ENCODE measurements at places on chromosomes 2 and 18. TPM values are rescaled to one million over a fixed set of nuclear protein-coding genes. Genes with fewer than 3 reads are reported as not detected.
A peak's percentile ranks its signal among the peaks of the same experiment; 100 is the strongest.

DSG3 gene
- total RNA-seq, result not detected

SUPT7L gene
- 25.9 TPM for total RNA-seq

SPRED2 gene
- 16.1 TPM for total RNA-seq

LIPG gene
- not detected for total RNA-seq

DNA sequence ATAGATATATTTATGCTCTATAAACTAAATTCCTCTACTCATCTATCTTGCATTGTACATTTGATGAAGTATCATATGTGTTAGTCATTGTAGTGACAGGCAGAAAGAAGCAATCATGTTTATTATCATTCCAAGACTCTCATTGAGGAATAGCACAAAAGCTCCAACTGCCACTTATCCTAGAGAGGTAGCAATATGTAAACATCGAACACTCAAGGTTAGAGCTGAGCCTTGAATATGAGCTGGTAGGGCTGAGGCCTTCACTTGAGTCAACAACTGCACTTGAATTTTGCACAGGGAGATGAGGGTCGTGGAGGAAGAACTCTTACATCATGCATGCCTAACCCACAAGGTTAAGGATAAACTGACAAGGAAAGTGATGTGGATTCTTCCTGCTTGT is 900.9 kb downstream of the CPS1 start:
- DNase-seq, result no peak

GRCh38 chr18:8242151-8242696 is 367.0 kb upstream of the RAB12 start:
- no peak for DNase-seq

DNA sequence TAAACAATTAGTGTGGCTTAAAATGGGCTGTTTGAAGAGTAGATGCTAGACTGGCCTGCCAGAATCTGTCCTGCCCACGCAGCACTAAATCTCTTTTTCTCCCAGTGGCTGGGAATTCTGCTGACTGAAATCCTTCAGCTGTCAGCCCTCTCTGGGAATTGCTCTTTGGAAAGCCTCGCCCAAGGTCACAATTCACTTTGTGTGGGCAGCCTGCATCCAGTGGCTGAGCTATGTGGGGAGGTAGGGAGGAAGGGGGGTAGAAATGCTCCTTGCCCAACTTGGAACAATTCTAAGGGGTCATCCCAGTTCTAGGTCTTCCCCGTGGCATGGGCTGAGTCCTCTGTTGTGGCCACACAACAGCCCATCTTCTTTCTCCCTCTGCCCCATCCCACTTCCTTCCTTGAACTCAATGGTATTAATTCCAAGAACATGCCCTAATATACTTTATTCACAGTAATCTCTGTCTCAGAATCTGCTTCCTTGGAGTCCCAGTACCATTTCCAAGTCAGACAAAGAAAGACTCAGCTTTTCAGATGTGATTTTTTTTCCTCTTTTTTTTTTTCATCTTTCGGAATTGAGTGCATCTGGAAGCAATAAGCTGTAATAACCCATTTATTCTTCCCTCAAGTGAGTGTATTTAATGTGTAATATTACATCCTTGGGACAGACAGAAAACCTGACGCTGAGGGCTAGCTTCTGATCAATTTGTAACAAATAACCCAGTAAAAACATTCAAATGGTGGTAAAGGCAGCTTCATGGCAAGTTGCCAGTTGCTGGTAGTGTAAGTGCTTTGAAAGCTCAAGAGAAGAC is 189.4 kb downstream of the GPD2 start:
- peak; percentile 41 for DNase-seq

- no peak for DNase-seq
Observed at GRCh38 chr2:68155618-68156017, 2.1 kb upstream of the PNO1 start.

- DNase-seq, result no peak
Observed at GRCh38 chr2:98846041-98846440, 90.0 kb downstream of the CRACDL start.

DNA sequence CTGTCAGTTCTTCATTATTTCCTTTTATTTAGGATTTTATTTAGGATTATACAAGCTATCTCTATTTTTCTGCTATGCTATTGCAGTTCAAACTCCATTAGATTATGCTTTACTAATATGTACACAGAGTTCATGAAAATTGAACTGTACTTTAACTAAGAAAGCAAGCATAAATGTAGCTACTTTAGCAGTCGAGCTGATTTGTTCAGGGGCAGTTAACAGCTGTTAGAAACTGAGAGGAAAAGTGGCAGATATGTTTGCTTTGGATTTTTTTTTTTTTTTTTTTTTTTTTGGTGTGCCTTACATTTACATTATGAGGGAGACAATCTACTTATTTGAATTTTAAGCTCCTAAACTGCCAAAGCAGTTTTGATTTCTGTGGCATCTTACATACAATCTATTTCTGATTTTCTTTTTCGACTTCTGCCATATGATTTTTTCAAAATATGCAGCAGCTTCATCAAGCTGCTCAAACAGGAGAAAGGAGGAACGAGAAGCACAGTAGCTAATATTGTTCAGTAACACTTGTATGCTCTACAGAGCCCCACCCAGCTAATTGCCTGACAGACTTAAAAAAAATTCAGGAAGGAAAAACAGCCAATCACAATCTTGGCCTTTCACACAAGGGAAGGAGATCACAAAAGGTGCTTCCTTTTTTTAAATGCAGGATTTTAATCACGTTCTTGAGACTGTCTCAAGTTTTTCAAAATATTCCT is 233.4 kb upstream of the SIX3 start:
- no peak for DNase-seq

All from heart left ventricle (tissue), 16 donors.